ENCODE measurements at places on chromosomes 4 and X.

DNA sequence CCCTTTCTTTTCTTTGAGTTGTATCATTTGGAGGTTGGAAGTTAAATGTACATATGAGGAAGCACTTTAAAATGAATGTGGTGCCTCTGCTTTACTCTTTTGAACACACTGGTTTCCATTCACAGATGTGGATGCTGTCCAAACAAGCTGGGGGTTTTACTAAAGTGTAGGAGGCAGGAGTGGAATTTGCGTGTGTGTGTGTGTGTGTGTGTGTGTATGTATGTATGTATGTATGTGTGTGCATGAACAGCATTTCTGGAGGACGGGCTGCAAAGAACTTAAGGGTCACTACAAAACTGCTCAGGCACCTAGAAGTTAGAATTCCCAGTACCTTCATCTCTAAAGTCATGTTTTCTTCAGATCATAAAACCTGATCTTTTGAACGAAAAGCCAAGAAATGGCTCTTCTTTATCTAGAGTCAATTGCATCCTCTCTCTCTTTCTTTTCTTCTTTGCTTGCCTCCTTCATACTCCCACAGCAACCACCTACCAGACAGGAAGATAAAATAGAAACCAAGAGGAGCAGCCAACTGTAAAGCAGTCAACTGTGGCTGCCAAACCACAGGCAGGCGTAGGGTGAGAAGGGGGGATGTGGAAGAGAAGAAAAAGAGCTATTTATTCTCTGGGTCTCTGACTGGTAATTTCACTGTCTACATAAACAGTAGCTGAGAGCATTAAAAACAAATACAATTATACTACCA, 177.0 kb upstream of the RASGEF1B start:
- DNase-seq, result peak; percentile 46

DNA sequence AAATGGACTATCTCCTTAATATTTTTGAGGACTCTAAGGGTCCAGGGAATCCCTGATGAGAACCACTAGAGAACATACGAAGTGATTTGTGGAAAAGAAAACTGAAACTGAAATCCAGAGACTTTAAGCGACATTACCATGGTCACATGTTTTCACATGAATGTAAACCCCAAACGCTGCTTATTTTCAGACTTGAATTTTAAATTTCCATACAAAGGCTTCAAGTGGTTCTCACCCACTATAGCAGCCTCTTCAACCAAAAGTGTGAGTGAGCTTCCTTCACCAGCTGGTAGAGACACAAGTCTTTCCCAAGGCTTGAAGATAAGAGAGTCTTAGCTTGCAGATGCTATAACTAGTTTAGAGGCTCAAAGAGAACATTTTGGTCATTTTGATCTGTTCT, 232.7 kb downstream of the MGST2 start:
- no peak for DNase-seq

DNA sequence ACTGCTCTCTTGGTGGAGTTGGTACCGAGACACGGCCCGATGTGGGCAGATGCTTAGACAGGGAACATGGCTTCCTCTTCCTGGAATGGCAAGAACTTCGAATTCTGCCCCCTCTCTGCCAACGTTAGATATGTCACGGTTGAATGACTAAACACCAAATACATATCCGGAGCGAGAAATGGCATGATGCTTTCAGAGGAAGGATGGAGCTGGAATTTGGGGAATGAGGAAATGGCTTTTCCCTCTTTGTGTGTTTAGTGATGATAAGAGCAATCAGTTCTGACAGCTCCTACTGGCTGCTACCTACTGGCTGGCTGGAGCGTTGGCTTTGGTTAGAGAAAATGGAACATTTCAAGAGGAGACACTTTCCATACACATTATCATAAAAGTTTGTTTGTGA, 140.0 kb downstream of the DHRSX start:
- DNase-seq, result peak; percentile 13

DNA sequence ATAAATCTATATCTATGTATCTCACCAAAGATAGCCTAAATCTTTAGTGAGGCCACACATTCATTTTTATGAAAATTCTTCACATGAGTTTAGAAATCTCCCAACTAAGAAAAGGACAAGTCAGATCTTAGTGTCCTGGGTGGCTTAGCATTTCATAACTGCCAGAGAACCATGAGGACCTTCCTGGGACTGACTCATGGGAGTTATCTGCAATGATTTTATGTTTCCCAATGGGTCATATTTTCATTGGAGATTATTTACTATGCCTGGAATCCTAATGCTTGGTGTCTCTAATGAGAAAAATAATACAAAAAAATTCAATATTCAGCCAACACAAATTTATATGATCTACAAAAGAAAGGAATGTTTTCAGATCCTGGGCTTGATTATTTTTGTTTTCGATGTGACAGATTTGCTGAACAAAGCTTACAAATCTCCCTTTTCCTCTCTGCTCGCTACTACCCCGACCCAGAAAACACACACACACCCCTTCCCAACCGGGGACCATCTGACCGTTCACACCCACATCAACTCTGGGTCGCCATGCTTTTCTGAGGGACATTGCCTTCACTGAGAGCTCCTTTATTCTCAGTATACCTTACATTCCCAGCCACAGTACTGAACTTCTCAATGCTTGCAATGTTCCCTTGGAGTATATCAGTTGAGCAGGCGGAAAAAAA, 40.1 kb downstream of the SORBS2 start:
- no peak for DNase-seq

DNA sequence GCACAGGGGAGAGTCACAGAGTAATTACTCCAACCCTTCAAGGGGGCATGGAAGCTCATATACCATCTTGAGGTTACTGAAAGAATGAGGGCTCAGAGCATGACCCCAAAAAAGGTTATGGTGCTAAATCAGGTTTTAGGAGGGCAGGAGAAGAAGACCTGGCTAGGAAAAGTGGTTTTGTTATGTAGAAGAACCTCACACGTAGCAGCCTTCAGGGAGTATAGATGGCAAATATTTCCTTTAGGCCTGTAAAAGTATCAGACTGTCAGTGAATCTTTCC, 102.0 kb upstream of the PDE5A start:
- DNase-seq, result no peak

- DNase-seq, result no peak
Observed at GRCh38 chr4:48334900-48335384, 6.4 kb upstream of the SLAIN2 start.
